ENCODE measurements at places on chromosomes 4 and X.

DNA sequence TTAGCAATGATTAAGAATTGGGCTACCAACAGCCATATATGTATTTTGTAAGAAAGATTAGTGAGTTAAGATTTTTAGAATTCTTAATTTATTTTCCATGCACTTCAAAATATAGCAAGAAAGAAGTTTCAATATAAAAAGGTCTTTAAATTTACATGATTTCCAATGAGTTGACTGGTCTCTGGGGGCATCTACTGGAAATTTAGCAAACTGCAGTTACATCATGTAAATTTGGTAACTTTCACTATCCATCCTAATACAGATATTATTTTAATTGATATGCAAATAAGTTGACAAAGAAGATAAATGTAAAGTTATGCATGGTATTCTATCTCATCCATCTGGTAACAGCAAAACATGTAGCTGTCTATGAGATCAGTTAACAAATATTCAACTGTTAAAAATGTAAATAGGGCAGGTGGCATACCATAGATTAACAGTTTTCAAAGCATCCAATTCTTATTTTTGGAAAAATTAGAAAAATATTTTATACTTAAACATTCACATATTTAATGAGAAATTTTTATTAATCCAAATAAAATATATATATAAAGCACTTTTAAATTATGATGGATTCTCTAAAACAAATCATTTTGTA, 29.1 kb downstream of the TTC29 start:
- no peak for DNase-seq

- no peak for DNase-seq
Measured at GRCh38 chr4:182569561-182569960, 326.4 kb downstream of the TENM3 start.

GRCh38 chr4:2254665-2255500, 7.0 kb downstream of the MXD4 start:
- peak; percentile 3 for DNase-seq

- DNase-seq = no peak
Measured at GRCh38 chrX:70039758-70040157, 10.0 kb downstream of the AWAT2 start.

DNA sequence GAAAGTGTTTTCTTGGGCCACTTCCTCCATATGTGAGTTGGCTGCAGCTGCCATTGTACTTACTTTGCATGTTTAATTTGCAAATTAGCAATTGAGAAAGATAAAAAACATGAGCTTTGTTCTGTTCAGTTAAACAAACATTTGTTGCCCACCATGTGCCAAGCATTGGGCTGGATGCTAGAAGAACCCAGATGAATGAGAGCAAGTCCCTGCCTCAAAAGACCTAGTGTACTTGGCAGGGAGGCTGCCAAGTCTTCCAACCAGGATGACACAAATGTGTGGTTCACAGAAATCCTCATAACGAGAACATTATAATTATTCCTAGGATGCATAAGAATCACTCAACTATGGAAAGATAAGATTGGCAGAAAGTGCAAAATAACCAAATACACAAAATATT, 66.7 kb downstream of the GPM6A start:
- no peak for DNase-seq

GRCh38 chr4:30847167-30847566, 127.0 kb downstream of the PCDH7 start:
- no peak for DNase-seq

DNA sequence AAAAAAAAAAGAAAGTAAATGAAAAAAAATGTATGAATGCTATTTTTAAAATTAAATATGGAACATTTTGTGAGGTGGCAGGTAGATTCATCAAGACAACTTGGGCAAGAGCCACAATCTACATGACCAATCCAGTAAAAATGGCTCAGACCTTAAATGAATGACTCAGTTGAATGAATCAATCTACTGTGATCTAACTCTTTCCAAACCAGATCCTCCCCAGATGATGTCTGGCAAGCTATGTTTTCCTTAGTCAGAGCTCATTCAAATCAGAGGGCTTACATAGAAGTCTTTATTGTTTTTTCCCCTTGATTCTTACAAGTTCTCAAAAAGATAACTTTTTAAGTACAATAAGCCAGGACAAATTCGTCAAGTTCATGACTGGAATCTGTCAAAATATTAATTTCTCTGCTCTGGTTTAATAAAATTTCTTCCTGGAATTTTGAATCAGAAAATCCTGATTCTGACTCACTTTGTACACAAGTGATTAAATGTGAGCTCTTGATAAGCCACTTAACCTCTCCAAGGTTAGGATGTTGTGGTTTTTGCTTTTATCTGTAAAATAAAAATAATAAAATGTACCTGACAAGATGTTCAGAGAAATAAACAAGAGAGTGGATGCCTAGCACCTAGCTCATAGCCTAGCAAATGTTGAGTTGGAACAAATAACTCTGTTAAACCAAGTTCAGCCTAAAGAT, 105.6 kb upstream of the SMIM31 start:
- no peak for DNase-seq

DNA sequence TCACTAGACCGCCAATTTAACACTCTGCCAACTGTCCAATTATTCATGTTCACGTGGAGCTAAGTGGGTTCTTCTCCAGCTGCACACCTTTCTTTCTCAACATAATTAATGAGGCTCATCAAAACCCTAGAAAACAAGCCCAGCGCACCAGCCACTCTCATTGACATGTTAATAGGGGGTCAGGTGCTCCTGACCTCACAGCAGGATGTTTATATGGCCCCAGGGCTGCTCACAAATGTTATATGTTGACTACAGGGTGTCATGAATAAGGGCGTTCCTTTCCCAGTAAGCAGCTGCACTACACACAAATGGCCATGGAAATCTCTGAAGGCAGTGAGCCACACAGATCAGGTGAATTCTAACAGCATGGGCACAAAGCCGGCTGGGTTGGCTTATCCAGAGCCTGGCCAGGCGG, 209.8 kb downstream of the MGST2 start:
- no peak for DNase-seq

DNA sequence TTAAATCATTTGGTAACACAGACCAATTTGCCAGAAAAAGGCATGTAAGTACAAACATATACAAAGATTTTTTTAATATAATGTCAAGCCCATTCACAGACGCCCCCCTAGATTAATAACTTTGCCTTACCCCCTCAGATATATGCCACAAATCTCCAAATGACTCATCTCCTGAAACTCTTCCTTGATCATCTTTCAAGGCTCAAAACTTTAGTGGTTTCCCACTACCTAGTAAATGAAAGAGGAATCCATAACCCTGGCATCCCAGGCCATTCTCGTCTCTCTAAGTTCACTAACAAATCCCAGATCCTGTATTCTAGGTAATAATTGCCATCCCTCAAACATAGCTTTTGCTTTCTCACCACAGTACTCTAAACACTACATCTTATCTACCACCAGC, 61.9 kb downstream of the PRSS12 start:
- DNase-seq = no peak

DNA sequence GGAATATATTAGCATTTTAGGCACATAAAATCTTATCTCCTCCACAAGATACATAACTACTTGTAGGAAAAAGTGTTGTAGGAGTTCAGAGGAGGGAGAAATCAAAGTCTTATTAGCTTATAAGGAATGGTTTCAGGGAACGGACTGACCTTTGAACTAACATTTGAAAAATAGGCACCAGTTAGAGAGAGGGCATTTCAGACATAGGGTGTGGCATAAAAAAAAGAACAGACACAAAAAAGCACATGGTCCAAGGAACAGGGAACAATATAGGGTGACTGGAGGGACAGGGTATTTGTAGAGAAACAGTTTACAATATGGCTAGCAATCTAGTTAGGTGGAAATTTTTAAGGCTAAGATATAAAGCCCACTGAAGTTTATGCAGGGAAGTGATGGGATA, 6.4 kb downstream of the ABCB7 start:
- DNase-seq = no peak

DNA sequence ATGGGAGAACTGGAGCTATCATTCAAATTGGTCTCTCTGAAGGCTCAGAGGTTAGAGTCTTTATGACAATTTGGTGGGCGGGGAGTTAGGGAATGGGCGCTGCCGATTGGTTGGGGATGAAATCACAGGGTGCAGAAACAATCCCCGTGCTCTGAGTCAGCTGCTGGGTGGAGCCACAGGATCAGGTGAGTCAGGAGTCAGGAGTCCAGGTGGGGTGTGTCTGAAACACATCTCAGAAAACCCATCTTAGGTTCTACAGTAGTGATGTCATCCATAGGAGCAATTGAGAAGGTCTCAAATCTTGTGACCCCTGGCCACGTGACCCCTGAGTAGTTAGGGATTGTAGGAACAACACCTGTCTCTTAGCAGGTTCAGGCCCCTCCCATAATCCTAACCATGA, 41.6 kb upstream of the TLR3 start:
- no peak for DNase-seq

GRCh38 chr4:23750125-23750524, 139.7 kb downstream of the PPARGC1A start:
- no peak for DNase-seq

DNA sequence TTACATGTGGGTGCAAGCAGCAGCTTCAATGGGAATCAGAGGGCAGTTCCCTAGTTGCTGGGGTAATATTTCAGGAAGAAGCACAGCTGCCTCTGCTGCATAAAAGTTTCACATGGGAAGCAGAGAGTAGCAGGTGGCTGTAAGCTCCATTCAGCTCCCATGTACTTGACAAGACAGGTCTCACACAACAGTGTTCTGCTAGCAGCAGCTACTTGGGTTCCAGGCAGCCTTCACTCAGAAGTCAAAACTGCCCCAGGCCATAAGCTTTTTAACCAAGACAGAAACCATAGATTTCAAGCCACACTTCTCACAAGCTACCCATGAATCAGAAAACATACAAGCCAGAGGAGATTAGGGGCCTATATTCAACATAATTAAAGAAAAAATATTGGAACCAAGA, 41.4 kb upstream of the SPIN2A start:
- DNase-seq = no peak

- DNase-seq = no peak
Measured at GRCh38 chr4:41205130-41205529, 9.2 kb downstream of the APBB2 start.

GRCh38 chr4:126106658-126107057, 791.9 kb downstream of the FAT4 start:
- DNase-seq = no peak

DNA sequence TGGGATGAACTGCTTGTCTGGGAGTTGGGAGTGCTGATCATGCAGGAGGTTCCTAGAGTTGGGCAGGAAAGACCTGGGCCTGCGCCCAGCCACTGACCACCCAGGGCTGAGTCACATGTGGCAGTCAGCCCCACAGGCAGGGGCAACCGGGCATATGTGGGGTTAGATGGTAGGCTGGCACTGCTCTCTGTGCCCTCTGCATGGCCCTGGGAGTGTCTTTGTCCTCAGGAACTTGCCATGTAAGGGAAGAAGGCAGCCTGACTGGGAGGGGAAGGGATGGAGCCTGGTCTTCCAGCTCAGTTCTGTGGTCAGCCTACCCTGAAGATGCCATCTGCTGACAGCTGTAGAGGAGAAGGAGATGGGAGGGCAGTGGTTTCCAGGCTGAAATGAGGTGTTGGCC, 70.2 kb upstream of the EFNB1 start:
- no peak for DNase-seq

GRCh38 chr4:112637552-112637866, 566 bp downstream of the LARP7 start:
- DNase-seq = no peak

DNA sequence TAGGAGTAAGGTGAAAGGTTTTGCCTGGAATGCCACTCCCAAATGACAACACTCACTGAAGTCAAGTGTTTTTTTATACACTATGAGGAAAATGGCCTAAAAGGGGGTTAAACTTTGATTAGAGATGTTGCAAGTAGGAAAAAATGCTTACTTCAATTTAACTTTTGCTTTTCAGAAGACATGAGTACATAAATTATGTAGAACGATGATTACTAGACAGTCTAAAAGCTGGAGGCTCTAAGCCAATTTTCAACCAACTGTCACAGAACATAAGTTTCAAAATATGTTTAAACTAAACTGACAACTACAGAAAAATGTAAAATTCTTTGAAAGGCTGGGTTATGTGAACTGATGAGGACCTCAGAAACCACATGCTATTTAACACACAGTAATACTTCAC, 83.4 kb downstream of the SHISA3 start:
- DNase-seq = no peak

DNA sequence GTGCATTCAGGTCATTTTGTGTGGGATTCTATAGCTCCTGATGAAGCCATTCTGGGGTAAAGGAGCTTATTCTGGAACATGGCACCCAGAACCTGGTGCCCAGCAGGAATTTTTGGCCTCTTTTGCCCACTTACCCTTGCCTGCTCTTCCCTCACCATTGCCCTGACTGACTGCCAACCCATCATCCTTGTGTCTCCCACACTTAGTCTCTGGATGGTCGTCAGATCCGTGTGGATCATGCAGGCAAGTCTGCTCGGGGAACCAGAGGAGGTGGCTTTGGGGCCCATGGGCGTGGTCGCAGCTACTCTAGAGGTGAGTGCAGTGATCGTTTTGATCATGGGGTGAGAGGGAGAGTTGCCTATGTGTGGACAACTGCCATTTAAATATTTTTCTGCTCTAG, 1.8 kb downstream of the RBM3 start:
- no peak for DNase-seq

DNA sequence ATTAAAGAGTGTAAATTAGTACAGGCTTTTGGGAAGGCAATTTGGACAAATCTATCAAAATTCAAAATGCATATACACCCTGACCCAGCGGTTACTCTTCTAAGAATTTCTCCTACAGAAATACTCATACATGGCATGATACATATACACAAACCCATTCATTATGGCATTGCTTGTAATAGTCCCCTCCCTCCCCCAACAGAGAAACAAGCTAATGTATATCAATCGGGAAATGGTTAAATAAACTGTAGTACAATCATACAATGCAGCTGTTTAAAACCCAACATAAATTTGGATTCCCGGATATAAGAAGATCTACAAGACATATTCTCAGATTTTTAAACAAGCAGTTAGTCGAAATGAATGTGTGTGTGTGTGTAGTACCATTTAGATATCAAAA, 808 bp downstream of the HUWE1 start:
- no peak for DNase-seq

DNA sequence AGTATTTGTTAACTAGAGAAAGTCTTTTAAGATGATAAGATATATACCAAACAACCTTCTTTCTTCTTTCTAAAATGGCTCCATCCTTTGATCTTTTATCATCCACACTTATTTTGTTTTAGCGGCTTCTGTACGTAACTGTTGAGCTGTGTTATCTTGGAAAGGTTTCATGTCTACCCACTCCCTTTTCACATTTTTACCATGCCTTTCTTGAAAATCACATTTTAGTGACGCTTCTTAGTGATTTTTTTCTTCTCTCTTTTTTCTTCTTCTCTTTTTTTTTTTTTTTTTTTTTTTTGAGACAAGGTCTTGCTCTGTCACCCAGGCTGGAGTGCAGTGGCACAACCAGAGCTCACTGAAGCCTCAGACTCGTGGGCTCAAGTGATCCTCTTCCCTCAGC, 135.1 kb downstream of the CHIC2 start:
- DNase-seq = no peak

DNA sequence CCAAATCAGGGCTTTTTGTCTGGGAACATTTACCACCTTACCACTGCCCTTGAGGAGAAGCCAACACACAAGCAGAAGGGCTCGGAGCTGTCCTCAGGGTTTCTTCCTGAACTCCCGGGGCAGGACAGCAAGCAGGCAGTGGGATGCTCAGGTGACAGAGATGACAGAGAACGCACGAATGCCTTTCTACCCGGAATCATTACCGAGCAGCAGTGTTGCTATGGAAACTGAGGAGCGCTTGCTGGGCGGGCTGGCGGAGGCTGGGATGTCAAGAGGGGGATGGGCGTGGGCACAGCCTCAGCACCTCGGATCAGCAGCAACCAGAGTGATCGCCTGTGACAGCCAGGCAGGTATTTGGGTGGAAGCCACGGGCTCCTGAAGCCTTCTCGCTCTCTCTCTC, 17.8 kb downstream of the SSR4 start:
- DNase-seq = no peak
